GOT3 (cell line): ENCODE measurements at places on chromosomes 6 and 20.

GRCh38 chr6:5936140-5936539 lies 70.6 kb downstream of the NRN1 start:
- DNase-seq = no peak

- no peak for DNase-seq
Measured at GRCh38 chr20:51525241-51526105, 17.0 kb downstream of the NFATC2 start.

DNA sequence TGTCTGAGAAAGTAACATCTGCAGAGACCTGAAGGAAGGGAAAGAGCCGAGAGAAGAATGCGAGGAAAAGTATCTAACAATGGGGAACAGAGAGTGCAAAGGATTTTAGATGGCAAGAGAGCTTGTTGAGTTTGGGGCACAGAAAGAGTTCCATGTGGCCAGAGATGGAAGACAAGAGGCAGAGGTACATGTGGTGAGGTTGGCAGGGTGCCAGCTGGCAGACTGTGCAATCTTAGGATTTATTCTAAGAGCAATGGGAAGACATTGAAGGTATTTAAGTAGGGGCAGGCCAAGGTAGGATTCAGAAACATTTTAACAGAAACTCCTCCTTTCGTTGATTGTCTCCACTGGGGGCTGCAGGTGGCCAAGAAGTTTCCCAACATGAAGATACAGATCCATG lies 20.4 kb upstream of the LBP start:
- no peak for DNase-seq

DNA sequence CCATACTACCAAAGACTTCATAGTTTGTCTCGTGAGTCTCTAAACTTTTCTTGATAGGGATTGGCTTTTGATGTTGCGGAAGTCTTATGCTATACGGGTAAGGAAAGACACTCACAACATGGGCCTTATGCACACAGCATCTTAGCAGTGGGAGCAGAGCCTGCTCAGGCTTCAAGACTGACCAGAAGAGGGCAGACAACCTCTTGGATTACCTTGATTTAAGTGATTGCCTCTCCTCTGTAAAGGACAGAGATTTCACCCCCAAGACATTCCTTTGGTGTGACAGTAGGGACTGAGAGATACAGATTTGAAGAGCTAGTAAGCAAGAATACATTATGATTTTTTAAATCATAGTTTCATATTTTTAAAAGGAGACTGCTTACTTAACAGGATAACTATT lies 71.0 kb upstream of the SAMD3 start:
- no peak for DNase-seq

GRCh38 chr20:44110816-44111568 lies 76.0 kb downstream of the JPH2 start:
- DNase-seq = no peak

GRCh38 chr20:25510202-25510601 lies 75.1 kb downstream of the NINL start:
- DNase-seq = no peak

- DNase-seq = no peak
Measured at GRCh38 chr20:58840816-58841538, 9.7 kb downstream of the GNAS-AS1 start.

DNA sequence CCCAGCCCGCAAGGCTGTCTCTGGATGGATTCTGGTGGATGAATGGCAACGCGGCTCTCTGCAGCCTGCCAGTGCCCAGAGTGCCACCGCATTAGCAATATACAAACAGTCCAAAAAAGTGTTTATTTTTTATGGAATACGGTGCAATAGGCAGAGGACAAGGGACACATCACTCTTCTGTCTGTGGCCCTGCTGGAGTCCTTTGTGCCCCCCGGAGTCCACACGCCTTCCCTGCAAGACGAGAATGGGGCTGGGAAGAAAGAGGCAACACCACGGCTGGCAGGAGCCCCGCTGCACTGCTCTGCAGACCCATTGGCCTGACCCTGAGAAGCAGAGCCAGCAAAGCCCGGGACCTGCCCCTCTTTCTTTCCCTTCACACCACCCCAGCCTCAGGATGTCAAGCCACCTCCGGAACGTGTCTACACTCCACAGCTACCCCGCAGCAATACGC lies 196.3 kb downstream of the SYNDIG1 start:
- DNase-seq = no peak

DNA sequence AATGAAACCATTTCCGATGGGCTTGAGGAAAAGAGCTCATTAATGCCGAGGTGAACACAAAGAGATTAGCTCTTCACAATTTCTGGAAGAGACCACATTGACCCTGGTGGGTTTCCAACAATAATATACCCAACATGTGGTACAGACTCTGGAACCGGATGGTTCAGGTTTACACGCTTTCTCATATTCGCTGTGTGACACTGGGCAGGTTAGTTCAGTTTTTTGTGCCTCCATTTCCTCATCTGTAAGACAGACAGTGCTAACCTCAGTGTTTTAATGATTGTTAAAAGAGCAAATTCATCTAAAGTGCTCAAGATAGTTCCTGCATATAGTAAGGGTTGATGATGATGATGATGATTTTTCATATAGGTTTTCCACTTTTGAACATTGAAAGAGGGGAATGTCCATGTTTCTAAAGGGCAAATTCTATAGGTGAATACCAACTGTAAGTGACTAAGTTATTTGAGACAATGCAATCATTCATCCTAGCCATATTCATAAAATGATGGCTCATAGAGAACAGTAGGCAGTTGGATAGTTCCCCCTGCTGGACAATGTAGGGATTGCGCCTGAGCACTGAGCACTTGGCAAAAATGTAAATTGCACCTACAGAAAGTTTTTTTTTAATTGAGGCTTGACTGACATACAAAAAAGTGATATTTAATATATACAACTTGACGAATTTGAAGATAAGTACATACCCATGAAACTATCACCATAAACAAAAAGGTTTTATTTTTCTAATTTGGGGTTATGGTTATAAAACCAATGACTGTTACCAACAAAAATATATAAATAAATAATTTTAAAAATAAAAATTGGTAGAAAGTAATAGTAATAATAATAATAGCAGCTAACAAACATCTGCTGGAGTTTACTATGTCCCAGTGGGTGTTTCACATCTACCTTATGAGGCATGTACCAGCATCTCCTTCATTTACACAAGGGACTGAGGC lies 2.1 kb upstream of the PERP start:
- no peak for DNase-seq

DNA sequence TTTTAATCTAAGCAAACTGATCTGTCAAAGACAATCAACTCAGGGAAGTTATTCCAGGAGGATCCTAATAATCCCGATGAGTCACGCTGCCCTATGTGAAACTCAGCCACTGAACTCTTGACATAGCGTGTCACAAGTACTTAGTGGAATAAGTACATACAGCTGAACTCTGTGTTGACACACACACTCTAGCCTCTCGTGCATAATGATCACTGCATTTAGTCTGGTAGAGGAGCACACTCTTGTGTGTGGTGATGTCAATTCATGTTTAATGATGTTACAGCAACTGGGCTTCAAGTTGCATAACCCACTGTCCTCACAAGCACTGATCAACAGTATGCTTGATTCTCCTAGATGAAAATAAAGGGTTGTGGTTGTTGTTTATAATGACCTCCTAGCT lies 148.3 kb downstream of the HACE1 start:
- DNase-seq = no peak

DNA sequence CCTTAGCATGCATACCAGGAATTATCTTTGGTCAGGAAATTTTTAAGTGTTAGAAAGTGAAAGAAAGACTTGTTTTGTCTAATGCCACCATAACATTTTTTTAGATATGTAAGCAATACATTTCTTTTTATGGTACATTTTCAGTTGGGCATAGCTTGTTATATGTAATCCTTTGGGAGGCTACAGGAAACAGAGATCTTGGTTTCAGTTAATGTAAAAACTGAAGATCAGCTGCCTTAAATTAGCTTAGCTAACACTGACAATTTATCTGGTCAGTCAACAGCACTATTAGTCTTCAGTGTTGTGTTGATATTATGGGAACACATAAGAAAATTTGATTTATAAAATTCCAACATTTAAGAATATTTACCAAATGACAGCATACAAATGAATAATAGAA lies 78.6 kb upstream of the SMIM8 start:
- DNase-seq = no peak

GRCh38 chr6:158039571-158040050 lies 57.9 kb downstream of the SYNJ2 start:
- no peak for DNase-seq

GRCh38 chr6:13572240-13572639 lies 2.2 kb upstream of the SIRT5 start:
- no peak for DNase-seq

DNA sequence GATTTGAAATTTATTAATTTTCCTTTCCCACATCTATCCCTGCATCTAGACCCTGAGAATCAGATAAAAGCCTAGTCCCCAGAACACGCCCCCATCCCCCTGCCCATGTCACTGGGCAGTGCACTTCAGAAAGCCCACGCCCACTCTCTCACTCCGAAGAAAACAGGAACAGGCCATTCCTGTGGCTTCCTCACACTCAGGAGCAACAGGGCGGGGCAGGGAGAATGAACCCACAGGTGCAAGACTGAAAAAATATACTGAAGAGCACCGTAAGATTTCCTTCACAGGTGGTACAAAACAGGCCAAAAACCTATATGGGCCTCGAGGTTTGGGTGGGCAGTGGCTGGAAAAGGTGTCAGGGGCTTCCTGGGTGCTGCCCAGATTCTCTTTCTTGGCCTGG lies 3.4 kb downstream of the OXT start:
- DNase-seq = no peak

- no peak for DNase-seq
Measured at GRCh38 chr6:159842035-159842434, 42.0 kb downstream of the PNLDC1 start.

- DNase-seq = no peak
Measured at GRCh38 chr20:59938696-59939051, 1.4 kb downstream of the PPP1R3D start.

- DNase-seq = no peak
Measured at GRCh38 chr20:24478584-24478983, 9.2 kb downstream of the SYNDIG1 start.
